ENCODE measurements at places on chromosomes 13 and 19.

GRCh38 chr13:113273851-113274590 lies 23.0 kb upstream of the LAMP1 start:
- DNase-seq = peak; percentile 48

DNA sequence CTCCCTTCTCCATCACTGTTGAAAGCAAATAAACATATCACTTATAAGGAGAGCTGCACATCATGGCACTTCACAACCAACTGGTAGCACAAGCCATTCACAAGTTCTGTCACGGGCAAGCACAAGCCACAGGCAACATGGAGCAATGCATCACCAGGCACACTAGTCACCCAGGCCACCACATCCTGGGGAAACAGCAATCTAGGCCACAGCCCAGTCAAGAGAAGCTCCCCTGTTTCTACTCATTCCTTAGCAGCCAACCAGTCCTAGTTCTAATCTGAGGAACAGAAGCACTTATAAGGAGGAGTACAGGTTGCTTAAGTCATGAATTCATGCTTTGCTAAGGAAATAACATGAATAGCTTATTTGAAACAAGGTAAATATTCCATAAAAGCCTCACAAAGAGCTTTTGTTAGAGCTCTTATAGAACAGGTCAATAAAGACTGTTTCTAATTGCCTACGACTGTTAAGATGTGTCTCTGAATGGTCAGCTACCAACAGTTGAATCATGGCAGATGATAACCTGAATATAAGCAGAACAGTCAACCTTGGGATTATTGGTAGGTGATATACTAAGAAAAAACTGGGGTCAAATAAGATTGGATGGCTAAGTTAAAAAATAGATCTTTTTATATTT lies 169.0 kb downstream of the TBC1D4 start:
- DNase-seq = no peak

DNA sequence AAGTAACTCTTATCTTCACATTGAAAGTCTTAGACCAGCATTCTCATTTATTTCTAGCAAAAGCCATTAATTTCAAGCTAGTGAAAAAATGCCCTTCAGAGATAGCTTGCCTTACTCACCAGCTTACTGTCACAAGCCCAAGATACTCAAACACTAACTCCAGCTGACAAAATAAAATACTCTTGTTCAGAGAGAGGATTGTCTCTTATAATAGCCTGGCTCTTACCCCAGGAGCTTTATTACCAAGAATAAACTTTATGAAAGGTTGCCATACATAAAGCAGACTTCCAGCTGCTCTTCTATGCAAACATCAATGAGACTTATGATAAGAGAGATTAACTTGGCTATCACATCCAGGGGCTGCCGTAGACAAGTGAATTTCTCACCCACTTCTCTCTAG lies 53.6 kb downstream of the XPO4 start:
- DNase-seq = peak; percentile 35

GRCh38 chr19:6055013-6055795 lies 55.1 kb downstream of the RFX2 start:
- DNase-seq = no peak

DNA sequence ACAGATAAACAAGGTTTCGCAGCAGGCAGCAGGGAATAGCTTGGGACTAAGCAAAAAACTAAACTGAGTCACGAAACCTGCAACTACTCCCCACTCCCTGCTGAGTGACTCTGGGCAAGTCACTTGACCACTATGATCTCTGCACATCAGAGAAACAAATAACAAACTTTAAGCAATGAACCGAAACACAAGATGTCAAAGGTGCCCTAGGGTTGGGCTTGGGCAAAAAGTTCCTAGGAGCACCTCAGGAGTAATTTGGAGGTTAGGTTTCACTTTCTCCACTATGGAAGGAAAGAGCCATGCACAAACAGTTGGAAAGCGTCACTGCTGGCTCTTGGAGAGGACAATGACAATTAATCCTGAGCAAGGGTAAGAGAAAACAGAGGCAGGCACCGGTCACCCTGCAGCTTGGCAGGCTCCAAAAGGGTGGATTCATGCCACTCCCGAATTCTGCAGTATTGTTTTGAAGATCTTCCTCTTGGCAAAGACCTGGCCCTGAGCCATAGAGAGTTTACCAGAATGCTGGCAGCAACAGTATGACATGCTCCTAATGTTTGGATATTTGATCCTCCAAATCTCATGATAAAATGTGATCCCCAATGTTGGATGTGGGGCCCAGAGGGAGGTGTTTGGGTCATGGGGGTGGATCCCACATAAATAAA lies 60.3 kb downstream of the CRYL1 start:
- DNase-seq = no peak

GRCh38 chr13:32823597-32823996 lies 192.6 kb upstream of the KL start:
- DNase-seq = no peak

DNA sequence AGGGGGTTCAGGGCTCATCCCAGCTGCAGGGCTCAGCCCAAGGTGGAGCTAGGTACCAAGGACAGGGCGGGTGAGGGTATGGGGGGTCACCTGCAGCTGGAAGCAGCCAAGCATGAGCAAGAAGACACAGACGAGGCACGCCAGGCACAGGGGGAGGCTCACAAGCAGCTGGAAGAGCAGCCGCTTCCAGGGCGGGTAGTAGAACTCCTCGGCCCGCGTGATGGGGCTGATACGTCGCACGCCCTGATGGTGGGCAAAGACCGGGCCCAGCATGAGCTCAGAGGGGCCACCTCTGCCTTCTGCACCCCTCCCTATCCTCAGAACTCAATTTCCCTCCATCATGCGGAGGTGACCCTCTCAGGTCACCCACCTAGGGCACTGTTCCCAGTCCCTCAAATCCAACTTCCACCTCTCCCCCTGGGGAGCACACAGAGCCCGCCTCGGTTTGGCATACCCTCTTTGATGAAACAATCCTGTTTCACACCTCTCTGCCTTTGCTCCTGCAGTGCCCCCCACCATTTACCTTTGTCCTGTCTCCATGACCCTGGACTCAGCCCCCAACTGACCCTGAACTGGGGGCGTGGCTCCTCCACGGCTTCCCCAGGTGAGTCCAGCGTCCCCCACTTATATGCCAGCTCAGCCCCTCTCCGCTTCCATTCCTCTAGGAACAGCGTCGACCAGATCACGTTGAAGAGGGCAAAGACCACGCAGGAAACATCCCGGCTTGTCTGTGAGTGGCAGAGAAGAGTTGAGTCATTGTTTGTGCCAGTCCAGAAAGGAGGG lies 4.2 kb downstream of the ANO8 start:
- DNase-seq = no peak

- DNase-seq = peak; percentile 16
These were observed 7.7 kb upstream of the CRTC1 start for GRCh38 chr19:18675779-18676178.

- DNase-seq = no peak
These were observed 20.1 kb downstream of the THSD1 start for GRCh38 chr13:52385870-52386269.

- peak; percentile 82 for DNase-seq
These were observed 52.2 kb upstream of the RANBP3 start for GRCh38 chr19:6030214-6030507.

DNA sequence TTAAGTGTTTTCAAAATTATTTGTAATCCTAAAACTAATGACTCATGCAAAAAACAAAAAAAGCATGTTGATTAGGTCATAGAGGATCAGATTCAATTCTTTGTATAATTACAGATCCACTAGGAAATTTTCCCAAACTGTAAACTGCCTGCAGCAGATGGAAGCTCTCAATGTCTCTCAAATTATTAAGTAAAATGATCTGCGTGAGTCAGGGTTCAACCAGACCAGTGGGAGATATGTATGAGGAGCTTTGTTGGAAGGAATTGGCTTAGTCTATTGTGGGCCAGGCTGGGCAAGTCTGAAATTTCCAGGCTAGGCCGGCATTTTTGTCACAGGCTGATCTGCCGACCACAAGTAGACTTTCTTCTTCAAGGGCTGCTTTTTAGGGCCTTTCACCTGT lies 14.4 kb upstream of the SACS start:
- peak; percentile 96 for DNase-seq

GRCh38 chr13:40812102-40812501 lies 22.7 kb downstream of the SLC25A15 start:
- no peak for DNase-seq

- no peak for DNase-seq
These were observed 6.3 kb upstream of the JUNB start for GRCh38 chr19:12784871-12785430.

DNA sequence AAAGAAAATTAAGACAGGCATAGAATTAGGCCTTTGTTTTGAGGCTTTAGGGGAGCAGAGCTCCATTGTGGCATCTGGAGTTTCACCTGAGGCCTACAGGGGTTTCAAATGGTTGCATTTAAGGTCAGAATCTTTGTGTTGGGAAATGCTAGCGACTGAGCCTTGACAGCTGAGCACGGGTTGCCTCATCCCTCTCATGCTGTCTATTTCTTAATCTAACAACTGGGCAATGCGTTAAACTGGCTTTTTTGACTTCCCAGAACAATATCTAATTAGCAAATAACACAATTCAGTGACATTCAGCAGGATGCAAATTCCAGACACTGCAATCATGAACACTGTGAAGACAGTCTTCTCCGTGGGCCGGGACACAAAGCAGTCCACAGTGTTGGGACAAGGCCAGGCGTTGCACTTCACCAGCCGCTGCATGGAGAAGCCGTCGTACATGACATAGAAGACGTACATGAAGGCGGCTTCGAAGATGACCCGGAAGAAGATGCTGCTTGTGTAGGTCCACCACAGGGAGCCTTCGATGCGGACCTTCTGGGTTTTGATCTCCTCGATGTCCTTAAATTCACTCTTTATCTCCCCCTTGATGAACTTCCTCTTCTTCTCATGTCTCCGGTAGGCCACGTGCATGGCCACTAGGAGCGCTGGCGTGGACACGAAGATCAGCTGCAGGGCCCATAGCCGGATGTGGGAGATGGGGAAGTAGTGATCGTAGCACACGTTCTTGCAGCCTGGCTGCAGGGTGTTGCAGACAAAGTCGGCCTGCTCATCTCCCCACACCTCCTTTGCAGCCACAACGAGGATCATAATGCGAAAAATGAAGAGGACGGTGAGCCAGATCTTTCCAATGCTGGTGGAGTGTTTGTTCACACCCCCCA lies 3.8 kb downstream of the GJB2 start:
- no peak for DNase-seq

DNA sequence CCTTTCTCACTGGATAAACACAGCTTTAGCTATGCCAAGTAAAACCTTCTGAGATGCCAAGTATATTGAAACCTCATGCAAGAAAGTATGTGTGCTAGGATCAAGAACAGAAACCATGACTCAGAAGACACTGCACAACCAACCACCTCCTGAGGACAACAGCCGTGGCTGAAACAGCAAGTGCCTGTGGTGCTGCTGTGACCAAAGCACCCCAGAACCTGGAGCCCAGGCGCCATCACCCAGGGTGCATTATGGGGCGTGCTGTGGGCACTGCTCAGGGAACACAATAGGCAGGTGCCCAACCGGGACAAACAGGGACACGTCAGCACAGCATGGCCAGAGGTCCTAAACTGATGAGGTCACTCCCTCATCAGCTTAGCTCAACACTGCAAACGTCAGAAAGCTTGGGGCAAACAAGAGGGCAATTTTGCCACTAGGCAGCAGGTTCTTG lies 101.3 kb upstream of the SLC15A1 start:
- peak; percentile 66 for DNase-seq

DNA sequence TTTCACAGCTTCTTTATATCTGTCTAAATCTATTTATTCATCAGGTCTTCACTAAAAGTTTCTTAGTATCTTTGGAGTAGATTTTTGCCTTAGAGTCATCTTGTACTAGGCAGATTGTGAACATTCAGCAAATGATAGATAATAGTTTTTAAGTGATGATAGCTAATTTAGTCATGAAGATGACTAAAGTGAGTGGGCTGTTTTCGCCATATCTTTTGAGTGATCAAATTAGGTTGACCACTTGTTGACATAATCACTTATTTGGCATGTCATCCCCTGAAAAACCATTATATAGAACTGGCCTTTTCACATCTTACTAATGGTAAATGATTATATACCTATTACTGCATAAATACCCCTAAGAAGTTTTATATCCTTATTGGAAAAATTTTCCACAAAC lies 999.2 kb downstream of the PCDH17 start:
- peak; percentile 14 for DNase-seq

DNA sequence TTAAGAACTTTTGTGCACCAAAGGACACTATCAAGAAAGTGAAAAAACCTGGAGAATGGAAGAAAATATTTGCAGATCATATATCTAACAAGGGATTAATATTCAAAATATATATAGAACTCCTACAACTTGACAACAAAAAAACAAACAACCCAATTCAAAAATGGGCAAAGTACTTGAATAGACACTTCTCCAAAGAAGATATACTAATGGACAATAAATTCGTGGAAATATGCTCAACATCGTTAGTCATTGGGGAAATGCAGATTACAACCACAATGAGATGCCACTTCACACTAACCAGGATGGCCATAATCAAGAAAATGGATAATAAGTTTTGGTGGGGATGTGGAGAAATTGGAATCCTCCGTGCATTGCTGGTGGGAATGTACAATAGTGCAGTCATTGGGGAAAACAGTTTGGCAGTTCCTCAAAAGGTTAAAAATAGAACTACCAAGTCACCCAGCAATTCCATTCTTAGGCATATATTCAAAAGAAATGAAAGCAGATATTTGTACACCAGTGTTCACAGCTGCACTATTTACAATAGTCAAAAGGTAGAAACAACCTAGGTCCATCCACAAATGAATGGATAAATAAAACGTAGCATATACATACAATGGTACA lies 2.2 kb upstream of the LSR start:
- DNase-seq = no peak

DNA sequence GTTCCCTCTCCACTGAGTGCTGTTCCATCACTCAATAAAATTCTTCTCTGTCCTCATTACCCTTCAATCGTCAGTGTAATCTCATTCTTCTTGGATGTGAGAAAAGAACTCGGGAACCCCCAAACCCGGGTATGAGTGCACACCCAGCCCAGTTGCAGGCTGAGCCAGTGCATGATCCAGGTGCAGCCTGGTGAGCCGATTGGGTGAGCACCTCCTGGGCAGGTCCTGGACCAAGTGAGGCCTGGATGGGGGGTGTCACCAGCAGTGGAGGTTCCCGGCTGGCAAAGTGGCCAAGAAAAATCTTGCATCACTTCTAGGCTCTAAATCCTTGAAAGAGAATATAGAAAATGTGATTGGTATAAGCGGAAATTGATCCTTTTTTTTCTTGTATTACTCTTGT lies 878.8 kb upstream of the KLHL1 start:
- DNase-seq = no peak

- no peak for DNase-seq
These were observed 47.4 kb downstream of the MTUS2 start for GRCh38 chr13:28867564-28867963.

DNA sequence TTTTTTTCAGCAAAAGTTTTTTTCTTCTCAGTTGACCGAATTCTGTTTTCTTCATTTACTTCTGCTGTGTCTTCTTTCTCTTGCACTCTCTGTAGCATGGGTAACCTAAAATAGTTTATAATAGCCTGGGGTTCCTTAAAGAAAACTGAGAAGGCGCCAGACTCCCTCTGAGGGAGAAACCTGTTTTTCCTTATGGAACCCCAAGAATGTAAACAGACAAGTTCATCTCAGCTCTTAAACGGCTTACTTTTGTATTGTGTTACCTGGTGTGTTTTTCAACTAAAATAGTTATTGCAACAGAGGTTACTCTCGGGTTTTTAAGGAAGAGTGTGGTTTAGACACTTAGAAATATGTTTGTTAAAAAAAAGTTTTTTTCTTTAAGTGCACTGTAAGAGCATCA lies 23.8 kb upstream of the TM9SF2 start:
- DNase-seq = no peak

GRCh38 chr19:10835089-10835753 lies 791 bp downstream of the TMED1 start:
- DNase-seq = no peak
